T47D (cell line): ENCODE measurements at places on chromosomes 1 and 21.

GRCh38 chr1:54585181-54586066 is 37.4 kb downstream of the ACOT11 start:
- DNase-seq = no peak

DNA sequence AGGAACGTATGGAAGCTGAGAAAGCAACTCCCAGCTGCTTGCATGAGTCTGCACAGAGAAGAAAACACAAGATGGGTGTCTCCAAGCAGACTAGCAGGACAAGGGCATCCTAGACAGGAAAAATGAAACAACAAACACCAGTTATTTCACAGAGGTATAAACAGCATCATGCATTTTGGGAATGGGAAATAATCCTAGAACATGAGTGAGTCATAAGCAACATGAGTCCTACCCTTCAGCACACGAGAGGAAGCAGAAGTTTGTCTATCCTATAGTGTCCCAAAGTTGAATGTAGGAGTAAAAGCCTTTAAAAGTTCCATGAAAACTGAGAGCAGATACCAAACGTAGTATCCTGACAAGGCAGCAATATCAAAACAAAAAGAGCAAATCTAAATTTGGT is 11.3 kb upstream of the FRRS1 start:
- no peak for DNase-seq

DNA sequence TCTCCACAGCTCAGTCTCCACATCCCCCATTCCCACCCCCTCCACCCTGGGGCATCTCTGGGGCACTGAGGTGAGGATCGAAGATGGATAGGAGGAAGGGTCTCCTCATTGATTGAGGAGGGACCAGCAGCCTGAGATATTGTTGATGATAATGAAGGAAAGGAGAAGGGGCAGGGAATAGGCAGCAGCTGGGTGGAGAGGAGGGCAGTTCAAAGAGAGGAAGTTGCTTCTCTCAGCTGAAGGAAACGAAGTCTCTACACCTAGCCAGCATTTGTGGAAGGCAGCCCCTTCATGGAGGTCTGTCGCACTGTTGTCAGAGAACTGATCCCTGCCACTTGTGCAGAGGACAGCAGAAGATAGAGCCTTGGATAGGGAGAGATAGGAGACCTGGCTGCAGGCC is 5.7 kb downstream of the KNCN start:
- DNase-seq = no peak

DNA sequence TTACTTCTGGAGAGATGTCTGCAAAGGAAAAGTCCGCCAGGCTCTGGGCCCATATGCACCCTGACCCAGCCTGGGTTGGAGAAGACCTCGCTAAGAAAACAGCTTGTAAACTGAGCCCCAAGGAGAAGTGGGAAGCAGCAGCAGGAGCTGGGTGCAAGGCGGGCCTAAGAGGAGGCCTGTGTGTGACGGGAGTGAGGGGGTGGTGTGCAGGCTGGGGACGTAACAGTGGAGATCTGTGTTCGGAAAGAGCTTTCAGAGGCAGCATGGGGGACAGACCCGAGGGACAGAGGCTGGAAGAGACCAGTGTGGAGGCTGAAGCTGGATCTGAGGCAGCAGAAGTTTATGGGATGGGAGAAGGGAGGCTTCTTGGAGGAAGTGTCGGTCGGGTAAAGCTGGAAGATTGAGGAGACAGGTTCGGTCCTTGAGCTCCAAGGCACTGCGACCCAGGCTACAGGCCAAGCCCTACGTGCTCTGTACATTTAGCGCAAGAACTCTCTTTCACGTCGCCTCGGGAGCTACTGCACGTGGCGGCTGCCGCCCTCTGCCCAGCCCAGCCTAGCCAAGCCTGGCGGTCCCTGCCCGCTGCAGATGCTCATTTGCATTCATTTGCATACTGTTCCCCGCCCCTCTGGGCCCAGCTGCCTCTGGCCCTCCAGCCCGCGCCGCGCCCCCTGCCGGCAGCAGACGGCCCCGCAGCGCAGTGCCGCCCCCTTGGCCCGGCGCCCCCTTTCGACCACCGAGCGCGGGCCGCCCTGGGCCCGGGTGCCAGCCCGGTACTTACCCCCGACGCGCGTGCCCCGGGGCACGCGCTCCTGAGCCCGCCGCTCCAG is 6.3 kb downstream of the HPCA start:
- no peak for DNase-seq
